Thoracic aorta (tissue), 2 donors: ENCODE measurements at places on chromosomes 7 and 10.

GRCh38 chr7:16171928-16172327, 249.4 kb downstream of the CRPPA start:
- no peak for DNase-seq

DNA sequence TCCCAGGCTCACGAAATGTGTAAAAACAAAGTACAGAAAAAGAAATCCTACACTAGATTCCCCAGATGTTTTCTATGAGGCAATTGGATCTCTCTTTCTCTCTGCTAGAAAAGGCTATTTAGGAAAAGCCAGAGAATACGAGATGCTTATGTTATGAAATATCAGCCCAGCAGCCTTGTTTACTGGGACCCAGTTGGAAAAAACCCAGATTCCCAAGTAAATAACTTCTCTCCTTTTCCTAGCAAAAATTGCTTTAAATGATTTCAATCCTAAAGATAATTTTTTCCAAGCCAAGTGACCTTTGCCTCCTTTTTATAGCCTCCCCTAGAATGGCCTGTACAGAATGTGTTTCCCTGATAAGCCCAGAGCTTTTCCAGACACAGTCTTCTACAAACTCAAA, 199.3 kb downstream of the PLXNA4 start:
- no peak for DNase-seq

DNA sequence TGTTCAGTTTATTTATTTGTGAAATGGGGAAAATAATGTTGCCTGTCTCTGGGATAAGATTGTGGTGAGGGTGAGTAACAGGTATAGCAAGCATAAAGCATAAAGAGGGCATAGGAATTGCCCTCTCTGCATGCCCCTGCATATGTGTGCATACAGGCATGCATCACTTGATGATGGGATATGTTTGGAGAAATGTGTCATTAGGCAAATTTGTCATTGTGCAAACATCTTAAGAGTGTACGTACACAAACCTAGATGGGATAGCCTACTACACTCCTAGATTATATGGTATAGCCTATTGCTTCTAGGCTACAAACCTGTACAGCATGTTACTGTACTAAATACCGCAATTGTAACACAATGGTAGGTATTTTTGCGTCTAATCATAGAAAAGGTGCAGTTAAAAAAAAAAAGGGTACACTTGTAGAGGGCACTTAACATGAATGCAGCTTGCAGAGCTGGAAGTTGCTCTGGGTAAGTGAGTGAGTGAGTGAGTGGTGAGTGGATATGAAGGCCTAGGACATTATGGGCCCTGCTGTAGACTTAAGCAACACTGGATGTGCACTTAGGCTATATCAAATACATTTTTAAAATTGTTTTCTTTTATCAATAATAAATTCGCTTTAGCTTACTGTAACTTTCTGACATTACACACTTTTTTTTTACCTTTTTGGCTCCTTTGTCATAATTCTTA, 386.5 kb upstream of the ANKRD30A start:
- DNase-seq: no peak

GRCh38 chr10:132688580-132689420, 97.1 kb downstream of the NKX6-2 start:
- no peak for DNase-seq

- no peak for DNase-seq
These were observed 620 bp downstream of the SLK start for GRCh38 chr10:103967448-103968071.

- DNase-seq: no peak
These were observed 951 bp downstream of the ELOVL3 start for GRCh38 chr10:102227050-102227449.

DNA sequence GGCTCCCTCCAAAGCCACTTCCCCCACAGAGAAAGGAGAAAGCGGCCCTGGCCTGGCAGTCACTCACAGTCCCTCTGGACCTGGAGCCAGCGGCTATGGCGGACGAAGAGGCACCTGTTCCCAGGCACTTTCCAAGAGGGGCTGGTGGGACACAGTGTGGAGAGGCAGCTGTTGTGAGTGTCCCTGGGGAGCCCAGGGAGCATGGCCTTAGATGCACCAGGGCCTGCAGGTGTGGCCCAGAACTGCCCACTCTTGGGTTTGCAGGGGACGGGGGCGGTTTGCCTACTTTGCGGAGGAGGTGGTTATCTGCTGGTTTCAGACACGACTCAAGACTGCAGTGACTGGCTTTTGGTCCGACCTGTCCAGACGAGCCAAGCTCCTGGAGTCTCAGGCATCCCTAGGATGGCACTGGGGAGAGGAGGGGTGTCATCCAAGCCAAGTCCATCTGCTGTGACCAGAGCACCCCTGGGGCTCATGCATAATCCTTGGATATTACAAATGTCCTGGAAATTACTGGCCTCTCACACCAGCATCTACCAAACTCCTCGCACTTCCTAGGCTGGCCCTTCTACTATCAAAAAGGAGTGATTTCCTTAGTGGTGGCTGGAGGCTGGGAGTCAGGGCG, 18.4 kb downstream of the CTBP2 start:
- DNase-seq: no peak

GRCh38 chr10:51113007-51113406, 38.7 kb downstream of the PRKG1 start:
- DNase-seq: no peak

GRCh38 chr10:97584060-97584797, at the start of gene HOGA1:
TSS of gene HOGA1 (plus strand) at chr10:97584389. CDS start at chr10:97584704, 315 bp downstream.
- peak; percentile 52 for DNase-seq

- DNase-seq: no peak
These were observed 75.2 kb downstream of the CDH23 start for GRCh38 chr10:71471957-71472365.

DNA sequence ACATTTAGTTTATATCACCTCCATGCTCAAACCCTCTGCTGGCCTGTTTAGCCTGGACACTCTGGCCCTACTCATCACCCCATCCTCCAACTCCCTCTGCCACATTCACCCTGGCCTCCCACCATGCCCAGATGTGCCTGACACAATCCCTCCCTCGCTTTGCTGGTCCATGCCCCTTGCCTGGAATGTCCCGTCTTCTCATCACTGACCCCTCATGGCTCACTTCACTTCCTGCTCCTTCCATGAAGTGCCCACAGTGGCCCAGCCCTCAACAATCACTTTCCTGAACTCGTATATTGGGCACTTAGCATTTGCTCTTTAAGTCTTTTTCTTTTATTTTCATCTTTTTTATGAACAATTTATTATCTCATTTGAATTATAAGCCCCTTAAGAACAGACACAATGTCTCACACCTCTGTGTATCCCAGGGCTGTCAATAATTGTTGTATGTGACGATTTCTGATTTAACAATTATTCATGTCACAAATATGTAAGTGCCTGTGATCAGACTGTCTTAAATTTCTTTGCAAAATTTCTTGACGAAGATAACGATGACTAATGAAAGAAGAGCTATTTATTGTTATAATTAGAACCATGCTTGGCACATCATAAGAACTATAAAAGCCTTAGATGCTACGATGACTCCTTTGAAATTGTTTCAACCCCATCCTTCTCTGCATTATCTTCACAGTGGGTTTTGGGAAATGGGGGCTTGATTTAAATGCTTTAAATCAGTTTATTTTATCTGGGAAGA, 209.9 kb upstream of the YAE1 start:
- no peak for DNase-seq

GRCh38 chr10:75021379-75022249, 89.8 kb upstream of the SAMD8 start:
- DNase-seq: no peak

DNA sequence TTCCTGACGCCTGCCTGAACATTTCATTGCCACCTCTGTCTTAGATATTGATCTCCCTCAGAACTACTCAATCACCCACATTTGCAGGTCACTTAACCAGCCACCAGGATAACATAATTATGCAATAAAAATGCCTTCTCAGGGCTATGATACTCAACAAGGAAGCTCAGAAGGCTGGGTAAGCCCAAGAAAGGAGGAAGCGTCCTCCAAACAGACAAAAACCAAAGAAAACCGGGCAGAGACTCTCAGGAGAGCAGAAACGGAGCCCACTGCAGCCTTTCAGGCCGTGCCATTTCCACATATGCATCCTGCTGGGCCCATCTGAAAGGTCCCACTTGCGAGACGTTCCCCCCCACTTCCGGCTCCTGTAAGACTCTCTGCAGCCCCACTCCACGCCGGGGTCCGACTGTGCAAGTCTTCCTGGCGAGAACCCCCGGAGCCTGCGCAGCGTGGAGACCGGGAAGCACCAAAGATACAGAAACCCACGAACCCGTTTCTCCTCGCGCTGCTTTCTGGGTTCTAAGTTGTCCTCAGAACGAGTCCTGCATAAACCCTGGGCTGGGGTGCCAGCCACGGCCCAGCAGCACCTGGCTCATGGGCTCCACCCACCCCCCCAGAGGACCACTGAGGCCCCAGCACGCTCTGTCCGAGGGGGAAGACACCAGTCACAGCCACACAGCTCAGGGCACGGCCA, 83.7 kb downstream of the DIP2C start:
- DNase-seq: no peak

DNA sequence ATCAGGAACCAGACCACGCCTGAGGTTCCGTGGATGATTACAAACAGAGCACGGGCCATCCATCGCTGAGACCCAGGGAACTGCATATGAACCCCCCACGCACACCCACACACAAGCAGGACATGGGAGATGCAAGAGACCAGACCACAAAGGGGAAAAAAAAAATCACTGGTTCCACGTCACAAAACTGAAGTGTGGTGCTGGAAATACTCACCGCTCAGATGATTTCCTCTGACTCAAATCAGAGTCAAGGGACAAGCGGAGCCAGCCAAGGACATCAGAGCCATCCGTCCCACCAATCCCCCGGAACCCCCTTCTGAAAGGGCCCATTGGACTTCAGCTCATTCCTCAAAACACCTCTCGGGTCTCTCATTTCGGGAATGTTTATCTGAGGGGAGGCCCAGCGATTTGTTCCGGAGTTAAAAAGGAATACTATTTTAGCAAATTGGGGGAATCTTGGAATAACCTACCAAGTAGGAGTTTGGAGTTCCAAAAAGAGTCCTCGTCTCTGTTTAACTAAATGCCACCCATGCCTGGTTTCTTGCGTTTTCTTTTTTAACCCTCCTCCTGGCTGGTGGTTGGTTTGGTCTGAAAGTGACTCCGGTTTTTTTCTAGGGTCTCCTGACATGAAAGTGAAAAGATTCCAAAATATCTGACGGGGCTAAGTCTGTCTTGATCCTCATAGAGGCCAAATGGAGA, 15.0 kb downstream of the SNX8 start:
- peak; percentile 9 for DNase-seq

GRCh38 chr10:63723741-63724140, 202.5 kb downstream of the REEP3 start:
- DNase-seq: no peak

DNA sequence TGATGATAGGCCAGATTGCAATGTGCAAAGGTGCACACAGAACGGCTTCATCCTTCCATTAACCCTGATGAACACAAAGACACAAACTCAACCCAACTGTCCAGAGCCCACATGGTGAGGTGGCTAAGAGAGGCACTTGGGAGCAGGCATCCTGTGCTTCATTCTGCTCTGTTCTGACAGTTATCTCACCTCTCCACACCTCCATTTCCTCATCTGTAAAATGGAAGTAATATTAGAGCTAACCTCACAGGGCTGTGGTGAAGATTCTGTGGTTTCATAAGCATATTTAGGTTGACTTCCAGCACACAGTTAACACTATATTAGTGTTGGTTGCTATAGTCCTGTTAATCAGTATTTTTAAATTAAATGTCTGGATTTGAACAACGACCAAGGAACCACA, 126.3 kb downstream of the TAX1BP1 start:
- no peak for DNase-seq

GRCh38 chr10:51800725-51801424, 101.5 kb upstream of the CSTF2T start:
- DNase-seq: no peak

DNA sequence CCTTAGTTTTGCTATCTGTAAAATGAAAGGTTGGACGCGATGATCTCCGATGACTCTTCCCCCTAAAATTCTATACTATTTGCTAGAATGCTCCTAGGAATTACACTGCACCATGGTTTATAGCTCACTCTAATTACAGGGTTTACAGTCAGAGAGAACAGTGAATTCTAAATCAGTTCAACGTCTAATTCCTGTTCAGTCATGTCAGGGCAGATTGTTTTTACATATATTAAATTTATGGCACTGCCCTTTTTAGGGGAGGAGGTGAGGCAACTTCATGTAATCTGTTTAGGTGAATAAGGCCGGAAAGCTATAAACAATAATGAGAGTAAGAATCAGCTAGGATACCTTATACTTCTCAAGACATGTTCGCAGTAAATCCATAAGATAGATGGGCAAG, 293.9 kb downstream of the BAMBI start:
- no peak for DNase-seq

GRCh38 chr7:103011650-103012049, 62.9 kb downstream of the FBXL13 start:
- no peak for DNase-seq

DNA sequence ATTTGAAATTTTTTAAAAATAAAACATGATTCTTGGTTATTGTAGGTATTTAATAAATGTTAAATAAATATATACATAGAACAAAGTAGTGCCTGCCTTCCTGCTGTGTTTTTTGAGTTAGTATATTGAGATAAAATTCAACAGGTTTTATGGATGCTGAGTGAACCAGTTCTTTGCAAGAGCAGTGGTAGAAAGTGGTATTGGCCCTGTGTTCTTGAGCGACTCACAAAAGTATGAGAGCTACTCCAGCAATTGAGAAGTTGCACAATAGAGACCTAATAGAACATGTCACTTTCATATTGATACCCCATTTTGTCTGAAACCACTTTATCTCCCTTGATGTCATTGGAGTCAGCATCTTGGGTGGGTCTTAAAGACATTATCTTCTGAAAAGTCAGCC, 32.6 kb upstream of the GJD4 start:
- DNase-seq: no peak

DNA sequence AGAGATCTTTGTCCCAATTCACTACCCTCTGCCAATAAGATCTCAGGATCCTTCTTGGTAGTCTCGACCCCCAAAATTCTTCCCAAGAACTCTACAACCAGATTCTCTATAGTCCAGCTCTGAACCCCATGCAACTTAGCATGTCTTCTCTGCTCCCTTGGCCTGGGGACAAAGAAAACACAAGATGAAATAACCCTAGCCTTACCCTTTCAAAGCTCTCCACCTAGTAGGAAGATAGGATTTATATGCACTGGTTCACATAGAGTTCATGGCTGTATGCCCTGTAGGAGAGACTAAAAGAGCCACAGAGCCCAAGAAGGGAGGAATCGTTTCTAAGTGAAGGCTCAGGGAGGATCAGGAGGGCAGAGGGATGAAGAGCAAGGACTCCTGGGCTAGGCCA, 96.1 kb downstream of the PPP1R3C start:
- no peak for DNase-seq
